ENCODE measurements at places on chromosomes 7 and 10.

GRCh38 chr7:66576646-66577045 lies 52.0 kb upstream of the KCTD7 start:
- DNase-seq, result no peak

GRCh38 chr7:106486331-106486730 lies 174.6 kb downstream of the CCDC71L start:
- DNase-seq, result no peak

DNA sequence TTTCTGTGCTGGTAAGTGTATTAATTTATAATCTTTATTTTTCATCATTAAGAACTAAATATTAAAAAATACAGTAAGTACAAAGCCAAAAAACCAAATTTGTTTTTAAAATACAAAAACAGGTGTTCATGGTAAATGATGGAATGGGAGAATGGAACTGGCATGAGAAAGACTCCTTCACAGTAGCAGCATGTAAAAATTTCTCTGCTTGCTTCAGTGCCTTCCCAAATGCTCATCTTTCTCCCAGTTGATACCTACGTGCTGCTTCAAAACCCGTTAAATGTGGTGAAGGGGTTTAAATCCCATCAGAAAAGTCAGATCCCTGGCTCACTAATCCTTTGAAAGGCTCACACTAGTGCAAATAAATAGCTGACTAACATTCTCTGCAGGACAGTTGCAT lies 4.2 kb downstream of the RNF133 start:
- no peak for DNase-seq

GRCh38 chr7:28123752-28124151 lies 56.8 kb downstream of the JAZF1 start:
- DNase-seq, result no peak

DNA sequence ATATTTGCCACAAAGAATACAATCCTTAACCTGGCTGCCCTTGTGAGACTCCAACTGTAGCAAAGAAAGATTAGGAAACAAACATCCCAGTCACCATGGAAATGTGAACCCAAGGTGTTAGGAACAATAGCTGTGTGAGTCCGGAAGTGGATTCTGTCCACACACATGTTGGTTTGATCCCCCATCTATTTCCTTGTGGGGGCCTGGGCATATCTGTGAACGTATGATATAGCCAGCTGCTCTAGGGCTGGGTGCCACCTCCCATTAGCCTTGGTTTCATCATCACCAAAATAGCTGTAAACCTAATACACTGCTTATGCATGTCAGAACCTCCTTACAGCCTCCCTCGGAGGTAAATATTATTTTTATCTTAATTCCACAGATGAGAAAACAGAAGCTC lies 26.4 kb downstream of the GRK5 start:
- DNase-seq, result no peak
